ENCODE measurements at places on chromosomes 5 and 9.

GRCh38 chr5:129049126-129049799, 45.3 kb upstream of the ISOC1 start:
- no peak for DNase-seq

DNA sequence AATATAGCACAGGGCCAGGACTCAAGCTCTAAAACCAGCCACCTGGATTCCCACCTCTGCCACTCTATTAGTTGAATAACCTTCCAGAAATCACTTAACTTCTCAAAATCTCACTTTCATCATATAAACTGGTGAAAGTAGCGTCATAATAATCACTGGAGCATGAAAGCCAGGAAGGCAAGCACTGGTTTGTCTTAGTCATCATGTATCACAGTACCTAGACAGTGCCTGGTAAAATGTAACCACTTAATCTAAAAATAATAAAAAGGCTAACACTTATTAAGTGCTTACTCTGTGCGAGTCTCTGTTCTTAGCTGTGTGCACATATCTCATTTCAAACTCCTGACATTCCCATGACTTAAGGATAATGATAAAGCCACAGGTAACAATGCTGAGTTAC, 109.4 kb downstream of the ASTN2 start:
- DNase-seq, result no peak

DNA sequence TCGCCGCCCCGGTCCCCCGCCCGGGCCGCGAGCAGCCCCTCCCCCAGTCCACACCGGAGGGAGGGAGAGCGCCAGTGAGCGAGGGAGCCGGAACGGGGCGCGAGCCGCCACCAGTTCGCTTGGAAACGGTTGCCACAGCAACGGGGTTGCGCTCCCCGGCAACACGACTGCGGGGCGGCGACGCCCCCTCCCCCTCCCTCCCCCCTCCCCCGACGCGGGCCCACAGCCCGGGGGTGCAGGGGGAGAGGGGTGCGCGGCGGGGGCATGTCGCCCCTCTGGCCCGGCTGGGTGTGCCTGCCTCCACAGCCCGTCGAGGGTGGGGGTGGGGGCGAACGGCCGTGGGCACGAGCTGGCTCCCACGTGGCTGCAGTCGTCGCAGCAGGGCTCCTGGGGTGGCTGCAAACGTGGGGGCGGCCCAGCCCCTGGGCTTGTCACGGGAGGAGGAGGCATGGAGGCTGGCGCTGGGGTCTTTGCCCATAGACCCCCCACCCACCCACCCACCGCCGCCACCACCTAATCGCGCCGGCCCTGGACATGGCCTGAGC, 524 bp downstream of the PRR7 start:
- no peak for DNase-seq

- no peak for DNase-seq
Observed at GRCh38 chr5:111142932-111143331, 50.8 kb downstream of the WDR36 start.

DNA sequence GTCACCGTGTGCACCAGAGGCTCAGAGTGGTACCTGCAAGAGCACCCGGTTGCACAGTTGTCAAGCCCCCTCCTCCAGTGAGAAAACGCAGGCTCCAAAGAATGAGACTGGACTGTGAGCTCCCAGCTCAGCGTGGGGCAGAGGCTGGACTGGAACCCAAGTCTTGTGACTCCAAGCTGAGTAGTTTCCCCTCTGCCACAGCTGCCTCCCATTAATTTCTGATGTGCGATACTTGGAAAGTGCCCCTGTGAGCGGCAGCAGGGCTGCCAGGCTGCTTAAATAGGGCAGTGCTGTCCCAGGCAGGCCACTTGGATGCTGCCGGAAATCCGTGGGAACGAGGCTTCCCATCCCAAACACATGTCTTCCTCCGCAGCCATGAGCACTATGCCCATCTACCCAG, 62.2 kb upstream of the ANGPTL2 start:
- no peak for DNase-seq

DNA sequence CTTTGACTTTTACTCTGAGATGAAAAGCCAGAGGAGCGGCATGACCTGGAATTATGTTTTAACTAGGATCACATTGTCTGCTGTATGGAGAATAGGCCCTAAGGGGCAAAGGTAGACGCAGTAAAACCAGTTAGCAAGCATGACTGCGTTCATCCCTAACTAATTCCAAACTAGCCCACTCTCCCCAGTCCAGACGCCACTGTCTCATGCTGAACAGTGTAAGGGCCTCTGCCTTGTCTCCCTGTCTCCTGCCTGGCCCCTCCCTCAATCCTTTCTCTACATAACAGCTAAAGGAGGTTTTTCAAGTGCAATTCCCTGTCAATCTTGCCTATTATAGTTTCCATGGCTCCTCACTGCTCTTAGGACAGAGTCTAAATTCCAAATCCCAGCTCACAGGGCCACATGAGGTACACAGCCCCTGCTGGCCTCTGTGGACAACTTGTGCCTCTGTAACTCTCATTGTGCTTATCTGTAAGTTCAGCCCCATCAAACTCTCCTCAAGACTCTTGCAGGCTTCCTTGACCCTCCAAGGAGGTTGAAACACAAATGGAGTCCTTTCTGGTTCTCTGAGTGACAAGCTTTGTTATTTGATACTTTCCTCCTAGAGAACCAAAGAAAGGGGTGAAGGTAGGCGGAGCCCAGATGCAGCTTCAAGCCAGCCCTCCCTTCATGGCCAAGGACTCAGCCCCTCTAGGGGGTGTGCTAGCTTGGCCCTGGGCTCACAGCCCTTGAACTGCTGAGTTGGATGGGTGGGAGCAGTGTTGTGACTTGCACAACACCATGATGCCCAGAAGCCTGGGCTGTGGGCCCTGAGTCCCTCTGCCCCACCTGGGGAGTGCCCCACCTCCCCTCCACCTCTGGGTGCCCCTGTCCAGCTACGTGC, 16.0 kb upstream of the SLC22A4 start:
- no peak for DNase-seq

DNA sequence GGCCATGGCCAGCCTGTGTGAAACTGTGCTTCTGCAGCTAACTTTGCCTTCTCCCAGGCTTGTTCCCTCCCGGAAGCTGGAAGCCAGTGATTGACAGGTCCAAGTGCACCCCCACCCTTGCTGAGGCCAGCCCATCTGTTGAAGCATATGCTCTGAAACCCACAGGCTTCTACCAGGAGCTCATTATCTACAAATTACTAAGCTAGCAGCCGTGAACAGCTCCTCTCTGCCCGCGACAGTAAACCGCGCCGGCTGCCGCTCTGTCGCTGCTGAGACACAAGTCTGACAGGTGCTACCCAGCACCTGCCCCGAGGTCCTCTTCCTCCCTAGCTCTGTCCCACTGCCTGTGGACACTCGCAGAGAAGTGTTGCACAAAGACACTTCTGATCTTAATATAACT, 490.9 kb downstream of the GADD45G start:
- DNase-seq, result no peak

DNA sequence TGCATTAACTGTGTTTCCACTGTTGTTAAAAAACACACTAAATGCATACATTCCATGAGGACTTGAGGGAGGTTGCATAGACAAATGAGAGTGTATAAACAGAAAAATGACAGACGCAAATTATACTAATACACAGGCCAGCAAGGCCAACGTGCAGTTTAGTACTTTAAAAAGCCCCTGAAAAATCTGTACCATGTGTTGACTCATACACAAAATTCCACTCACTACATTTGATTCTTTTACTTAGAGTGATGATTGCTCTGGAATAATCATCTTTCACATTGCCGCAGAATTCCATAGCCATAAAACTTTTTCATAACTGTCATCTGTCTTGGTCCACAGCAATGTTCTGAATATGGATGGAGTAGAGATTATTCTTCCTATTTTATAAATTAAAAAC, 215.7 kb downstream of the FAM114A2 start:
- no peak for DNase-seq

DNA sequence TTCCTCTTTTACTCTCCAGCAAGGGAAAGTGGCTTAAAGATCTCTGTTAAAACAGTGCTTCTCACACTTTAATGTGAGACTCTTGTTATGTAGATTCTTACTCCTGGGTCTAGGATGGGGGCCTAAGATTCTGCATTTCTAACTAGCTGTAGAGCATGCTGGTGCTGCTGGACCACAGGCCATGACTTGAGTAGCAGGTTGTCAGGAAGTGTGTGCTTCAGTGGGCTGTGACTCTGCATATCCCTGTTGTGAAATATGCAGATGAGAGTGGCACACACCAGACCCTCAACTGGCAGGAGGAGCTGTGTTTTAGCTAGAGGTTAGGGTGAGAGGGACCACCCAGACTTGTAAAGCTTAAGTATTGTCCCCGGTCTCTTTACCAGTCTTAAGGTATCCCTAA, 191.1 kb upstream of the DMRT1 start:
- peak; percentile 55 for DNase-seq

- no peak for DNase-seq
Observed at GRCh38 chr5:109102096-109102690, 307.6 kb downstream of the PJA2 start.

GRCh38 chr9:73853549-73853948, 643.6 kb upstream of the RORB start:
- no peak for DNase-seq

DNA sequence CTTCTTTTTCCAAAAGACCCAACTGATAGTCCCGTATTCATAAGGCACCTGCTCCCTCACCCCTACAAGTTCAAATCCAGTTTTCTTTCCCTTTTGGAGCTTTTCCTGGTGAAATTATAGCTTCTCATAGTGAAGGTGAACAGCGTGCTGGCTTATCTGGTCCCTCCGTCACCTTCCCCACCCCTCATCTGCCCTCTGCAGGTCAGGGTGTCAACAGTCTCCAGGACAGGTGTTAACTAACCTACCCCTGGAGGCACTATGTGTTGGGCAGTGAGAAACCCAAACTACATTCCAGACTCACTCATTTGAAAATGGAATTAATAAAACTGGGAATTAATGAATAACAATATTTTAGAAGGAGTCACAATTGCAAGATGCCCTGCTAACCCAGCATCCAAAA, 109.0 kb upstream of the TAS2R1 start:
- no peak for DNase-seq
